ENCODE measurements at places on chromosomes 13 and 19. TPM values are rescaled to one million over a fixed set of nuclear protein-coding genes. Genes with fewer than 3 reads are reported as not detected.

The TSSK6 gene
- total RNA-seq, result 1.3 TPM

The RASGRP4 gene
- total RNA-seq, result not detected

The PRODH2 gene
- total RNA-seq, result not detected

The IGFL1 gene
- total RNA-seq, result 2.9 TPM

The NKG7 gene
- total RNA-seq, result not detected

The CGB3 gene
- not detected for total RNA-seq

The TYROBP gene
- total RNA-seq, result not detected

The IFNL3 gene
- not detected for total RNA-seq

The FOSB gene
- 43.8 TPM for total RNA-seq

The NR1H2 gene
- total RNA-seq, result 47.7 TPM

The AMH gene
- total RNA-seq, result 10.2 TPM

GRCh38 chr13:49435992-49436391 is 7.9 kb downstream of the CAB39L start:
- no peak for DNase-seq

GRCh38 chr13:44817131-44817671 is 172.1 kb downstream of the NUFIP1 start:
- DNase-seq, result no peak

- no peak for DNase-seq
Measured at GRCh38 chr19:18232540-18233223, 6.4 kb upstream of the PDE4C start.

- no peak for DNase-seq
Measured at GRCh38 chr19:51751655-51752054, at the start of gene FPR1. TSS of gene FPR1 (minus strand) at chr19:51751878. CDS start at chr19:51746994, 4,884 bp downstream.

DNA sequence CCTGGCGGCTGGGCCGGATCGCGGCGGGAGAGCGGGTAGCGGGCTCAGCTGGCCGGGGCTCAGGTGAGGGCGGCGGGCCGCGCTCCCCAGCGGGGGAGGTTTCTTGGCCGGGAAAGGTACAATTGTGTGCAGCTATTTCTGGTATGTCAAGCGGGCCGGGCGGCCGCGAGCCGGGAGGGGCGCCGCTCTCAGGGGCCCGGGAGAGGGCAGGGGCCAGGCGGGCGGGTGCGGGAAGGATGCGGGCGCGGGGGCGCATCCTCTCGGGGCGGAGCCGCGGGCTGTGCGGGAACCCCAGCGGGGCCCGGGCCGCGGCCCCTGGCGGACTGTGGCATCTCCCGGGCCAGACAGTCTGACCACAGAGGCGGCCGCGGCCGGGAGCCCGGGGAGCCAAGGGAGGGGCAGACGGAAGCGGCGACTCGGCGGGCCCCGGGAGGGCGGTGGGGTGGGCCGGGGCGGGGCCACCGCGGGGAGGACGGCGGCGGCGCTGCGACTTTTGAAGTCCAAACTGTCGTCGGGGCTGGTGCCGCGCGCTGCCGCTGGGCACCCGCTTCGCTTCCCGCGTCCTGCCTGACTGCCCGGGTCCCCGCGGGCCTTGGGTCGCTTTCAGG is at the start of gene LMO7:
Gene LMO7 (plus strand): TSS at position 503 of the 608 bp plus-strand sequence. CDS start 328 bp downstream, outside the sequence.
- peak; percentile 92 for DNase-seq

DNA sequence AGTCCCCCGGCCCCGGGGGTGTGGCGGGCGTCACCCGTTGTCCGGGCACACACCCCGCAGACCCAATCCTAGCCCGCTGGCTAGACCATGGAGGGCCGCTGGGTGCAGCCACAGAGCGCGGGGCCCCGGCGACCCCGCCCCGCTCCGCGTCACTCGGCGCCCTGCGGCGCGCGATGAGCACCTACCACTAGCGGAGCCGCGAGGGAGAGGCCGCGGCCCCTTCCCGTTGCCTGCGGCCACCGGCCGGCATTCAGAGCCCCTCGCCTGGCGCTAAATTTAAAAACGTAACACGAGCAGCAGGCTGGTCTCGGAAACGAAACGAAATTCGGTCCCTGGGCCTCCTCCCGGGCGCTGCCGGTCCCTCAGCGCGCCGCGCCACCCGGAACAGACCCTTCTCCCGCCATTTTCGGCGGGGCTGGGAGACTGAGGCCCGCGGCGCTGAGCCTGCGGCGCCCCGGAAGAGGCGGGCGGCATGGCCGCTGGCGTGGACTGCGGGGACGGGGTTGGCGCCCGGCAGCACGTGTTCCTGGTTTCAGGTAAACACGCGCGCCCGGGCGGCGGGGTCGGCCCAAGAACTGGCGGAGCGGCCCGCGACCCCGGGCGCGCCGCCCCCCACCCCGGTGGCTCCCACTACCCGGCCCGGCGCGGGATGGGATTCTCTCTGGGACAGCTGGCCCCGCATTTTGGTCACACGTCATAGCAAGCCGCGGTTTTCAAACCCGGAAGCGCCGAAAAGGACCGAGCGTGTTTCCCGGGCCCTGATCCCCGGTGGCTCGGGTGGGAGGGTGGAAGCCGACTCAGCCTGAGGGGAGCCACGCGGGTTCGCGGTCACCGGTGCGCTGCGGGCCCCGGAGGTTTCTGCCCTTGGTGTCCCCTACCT is at the start of gene RNASEH2B:
Gene RNASEH2B (plus strand): TSS at position 187 of the 880 bp plus-strand sequence. CDS start 286 bp downstream, at position 473.
- no peak for DNase-seq

- no peak for DNase-seq
Measured at GRCh38 chr13:111202745-111203144, 87.6 kb downstream of the ARHGEF7 start.

GRCh38 chr19:14441041-14441938 is 8.2 kb downstream of the PKN1 start:
- DNase-seq, result no peak

DNA sequence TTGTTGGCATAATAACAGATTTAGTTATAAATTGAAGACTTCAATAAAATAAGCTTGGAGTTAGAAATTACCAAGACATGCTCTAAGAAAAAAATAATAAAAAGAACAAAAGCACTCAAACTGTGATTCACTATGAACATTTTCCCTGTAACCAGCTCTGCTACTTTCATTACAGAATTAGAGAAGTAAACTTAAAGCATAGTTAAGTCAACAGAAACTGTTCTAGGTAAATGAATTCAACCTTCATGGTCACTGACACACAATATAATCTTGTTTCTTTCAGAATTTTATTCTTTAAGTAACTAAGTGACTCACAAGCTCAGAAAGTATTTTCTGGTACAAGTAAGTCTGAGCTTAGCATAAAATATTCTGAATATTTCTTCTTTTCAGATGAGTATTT is 136.3 kb downstream of the KLF5 start:
- DNase-seq, result no peak

DNA sequence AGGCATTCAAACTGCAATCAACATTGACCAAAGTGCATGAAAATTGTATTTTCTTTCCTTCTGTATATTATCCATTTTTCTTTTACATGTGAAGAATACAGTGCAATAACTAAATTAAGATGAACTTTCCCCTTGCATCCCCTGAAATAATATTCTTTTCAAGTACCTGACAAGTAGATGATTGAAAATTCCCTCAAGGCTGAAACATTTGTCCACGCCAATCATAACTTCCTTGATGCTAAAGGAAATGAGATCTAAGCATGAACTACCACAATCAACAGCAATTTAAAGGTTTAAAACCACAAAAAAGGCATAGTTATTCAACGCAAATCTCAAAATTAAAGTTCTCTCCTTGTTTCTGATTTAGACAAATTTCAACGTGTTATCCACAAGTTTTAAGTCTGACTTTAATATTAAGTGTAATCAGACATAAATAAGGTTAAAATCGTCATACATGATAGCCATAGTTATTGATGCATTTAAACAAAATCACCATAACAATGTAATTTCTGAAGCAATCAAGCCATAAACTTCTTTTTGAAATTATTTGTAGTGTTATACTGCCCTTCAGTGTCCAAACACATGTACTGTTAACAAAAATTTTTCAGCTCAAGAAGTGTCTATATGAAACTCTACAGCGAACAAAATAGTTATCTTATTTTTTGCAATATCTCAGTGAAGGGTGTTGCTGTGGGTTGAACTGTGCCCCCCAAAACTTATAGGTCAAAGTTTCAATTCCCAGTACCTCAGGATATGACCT is 169.5 kb downstream of the DCLK1 start:
- DNase-seq, result no peak

DNA sequence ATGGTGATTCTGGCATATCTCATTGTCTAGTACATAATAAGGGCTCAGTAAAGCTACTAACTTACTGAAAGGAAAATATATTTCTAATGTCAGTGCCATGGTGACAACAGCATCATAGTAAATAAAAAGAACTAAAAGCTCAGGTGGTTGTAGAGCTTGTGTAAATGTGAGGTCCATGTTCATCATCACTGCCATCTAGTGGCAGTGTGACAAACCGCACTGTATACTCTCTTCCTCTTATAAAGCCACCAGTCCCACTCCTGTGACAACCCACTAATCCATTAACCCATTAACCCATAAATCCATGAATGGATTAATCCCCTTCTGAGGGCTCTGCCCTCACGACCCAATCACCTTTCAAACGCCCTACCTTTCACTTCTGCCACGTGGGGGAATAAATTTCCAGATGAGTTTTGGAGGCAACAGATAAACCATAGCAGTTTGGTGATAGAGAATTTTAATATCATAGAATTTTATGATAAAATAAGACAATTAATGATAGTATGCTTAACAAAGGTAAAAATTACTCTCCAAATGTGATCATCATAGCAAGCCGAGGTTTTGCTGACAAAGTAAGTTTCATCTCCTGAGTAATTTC is 160.4 kb upstream of the SGCG start:
- no peak for DNase-seq

DNA sequence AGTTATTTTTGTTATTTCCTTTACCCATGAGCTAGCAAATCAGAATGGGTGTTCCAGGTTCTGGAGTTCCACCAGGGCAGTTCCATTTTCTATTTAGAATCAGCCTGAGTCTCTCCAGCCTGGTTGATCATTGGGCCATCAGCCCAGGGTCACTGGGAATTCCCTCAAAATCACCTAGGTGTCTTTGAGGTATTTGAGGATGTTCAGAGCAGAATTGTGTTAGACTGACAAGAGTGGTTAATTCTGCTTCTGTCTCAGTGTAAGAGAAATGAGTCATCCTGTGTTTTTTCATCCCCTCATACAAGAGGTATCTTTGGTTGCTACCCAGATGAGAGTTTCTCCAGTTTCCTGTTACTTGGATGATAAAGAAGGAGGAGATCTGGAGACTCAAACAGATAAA is 11.7 kb downstream of the ZNF66 start:
- DNase-seq, result no peak

GRCh38 chr13:57824121-57824520 is 192.6 kb downstream of the PCDH17 start:
- peak; percentile 64 for DNase-seq

GRCh38 chr13:33146843-33147611 is 130.8 kb downstream of the KL start:
- no peak for DNase-seq

DNA sequence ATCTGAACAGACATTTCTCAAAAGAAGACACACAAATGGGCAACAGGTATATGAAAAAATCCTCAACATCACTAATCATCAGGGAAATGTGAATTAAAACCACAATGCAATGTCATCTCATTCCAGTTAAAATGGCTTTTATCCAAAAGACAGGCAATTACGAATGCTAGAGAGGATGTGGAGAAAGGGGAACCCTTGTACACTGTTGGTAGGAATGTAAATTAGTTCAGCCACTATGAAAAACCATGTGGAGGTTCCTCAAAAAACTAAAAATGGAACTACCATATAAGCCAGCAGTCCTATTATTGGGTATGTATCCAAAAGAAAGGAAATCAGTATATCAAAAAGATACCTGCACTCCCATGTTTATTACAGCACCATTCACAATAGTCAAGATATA is 24.7 kb upstream of the ZC3H13 start:
- DNase-seq, result no peak

DNA sequence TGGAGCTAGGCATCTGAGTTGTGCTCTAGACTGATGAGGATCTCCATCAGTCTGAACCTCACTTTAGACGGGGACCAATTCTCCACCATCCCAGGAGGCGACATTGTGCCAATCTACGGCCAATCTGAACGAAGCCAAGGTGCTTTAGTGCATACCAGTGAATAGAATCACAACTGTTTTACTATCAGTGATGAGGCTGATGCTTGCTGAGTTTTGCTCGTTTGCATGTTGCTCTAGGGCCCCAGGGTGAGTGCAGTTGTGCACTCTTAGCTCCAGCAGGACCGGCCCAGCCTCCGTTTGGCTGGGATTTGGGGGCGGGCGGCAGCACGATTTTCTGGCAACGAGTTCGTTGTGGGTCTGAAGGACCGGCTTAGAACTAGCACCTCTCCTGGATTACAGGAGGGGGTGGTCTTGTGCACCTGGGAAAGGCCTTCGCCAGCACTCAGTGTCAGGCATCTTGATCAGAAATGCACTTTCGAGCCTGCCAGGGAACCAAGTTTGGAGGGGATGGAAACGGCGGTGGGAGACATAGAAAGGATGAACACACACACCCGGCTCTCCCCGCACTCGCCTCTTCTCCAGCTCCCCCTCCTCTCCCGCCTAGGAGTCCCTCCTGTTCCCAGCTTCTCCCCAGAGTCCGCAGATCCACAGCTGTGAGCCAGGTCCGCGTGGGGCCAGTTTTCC is 4.4 kb downstream of the GSX1 start:
- DNase-seq, result no peak

GRCh38 chr19:32241932-32242710 is 103.3 kb upstream of the ZNF507 start:
- DNase-seq, result no peak

DNA sequence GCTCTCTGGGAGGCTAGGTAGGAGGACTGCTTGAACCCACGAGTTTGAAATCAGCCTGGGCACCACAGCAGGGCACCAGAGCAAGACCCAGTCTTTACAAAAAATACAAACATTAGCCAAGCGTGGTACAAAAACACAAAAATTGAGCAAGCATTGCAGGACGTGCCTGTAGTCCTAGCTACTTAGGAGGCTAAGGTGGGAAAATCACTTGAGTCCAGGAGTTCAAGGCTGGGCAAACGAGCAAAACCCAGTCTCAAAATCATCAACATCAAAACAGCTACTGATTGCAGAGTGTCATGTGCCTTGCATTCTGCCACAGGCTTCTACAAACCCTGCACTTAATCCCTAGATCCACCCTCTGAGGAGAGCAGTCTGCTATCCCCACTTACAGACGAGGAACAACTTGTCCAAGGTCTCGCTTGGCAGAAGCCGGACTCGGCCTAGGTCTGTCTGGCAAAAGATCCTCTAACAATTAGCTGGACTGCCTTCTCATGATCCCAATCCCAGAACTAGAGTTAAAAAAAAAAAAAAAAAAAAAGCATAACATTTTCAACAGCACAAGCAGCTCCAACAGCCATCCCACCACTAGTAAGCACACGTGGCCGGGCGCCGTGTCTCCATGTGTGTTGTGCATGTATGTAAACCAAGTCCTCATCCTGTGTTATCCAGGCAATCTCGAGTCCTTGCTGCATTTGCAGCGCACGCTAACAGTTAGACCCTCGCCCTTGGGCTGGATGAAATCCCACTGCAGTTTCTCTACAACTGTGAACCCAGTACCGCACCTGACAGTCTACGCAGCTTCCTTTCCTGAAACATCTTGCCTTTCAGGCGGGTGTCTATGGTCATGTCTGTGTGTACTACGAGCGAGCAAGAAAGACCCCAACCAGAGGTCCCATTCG is 2.0 kb downstream of the PPP6R1 start:
- DNase-seq, result no peak

All from chondrocyte (in vitro differentiated cells).